ENCODE measurements at places on chromosomes 2 and 18.

- DNase-seq = no peak
These were observed 179.7 kb downstream of the FAM210A start for GRCh38 chr18:13546638-13547037.

DNA sequence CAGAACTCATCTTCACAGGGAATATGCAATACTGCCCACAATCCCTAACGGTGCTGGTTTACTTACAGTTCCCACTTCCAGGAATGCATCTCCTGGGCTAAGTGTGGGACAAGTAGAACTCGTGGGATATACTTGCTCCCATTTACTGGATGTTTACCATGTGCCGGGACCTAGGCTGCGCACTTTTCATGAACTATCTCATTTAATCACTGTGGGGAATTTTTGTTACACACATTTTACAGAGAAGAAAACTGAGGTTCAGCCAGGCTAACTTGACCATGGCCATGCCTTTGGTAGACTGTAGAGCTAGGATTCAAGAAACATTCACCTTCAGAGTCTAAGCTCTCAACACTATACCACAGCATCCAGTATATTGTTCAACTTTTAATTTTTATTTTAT, 24.4 kb upstream of the MBOAT2 start:
- DNase-seq = no peak

DNA sequence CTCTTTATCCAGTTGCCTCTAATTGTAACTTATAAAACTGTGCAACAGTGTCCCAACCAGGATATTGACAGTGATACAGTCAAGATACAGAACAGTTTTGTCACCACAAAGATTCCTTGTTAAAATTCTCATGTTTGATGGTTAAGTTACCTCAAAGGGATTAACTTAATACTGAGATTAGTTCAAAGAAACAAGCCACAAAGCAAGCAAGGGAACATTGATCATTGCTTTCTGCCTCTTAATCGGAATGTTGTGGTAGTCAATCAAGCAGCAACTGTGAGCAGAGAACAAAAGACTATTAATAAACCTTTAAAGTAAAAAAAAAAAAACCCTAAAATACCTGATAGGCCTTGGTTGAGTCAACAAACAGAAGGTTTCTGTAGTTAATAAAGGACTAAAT, 352.3 kb downstream of the PARD3B start:
- DNase-seq = no peak

- peak; percentile 30 for DNase-seq
These were observed at the start of gene GPR55 for GRCh38 chr2:230924470-230925341. Gene GPR55, minus strand, starts transcription at chr2:230925242. Its CDS starts 14,280 bp downstream, at chr2:230910962.

DNA sequence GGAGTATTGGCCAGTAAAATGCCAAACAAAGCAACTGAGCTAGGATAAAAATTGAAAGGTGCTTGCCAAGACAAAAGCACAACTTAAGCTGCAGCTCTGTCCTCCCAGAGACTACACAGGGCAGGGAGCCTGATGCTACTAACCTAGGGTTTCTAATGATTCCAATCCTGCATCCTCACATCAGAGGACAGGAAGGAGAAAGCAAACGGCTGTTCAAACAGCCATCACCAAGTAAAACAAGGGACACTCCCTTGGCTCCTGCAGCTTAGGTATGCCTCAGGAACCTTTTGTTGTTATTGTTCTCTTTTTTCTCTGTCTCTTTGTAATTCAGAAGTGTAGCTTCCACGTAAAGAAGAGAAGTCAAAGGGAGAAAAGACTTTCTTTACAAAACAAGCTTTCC, 99.5 kb downstream of the TCF4 start:
- DNase-seq = no peak

DNA sequence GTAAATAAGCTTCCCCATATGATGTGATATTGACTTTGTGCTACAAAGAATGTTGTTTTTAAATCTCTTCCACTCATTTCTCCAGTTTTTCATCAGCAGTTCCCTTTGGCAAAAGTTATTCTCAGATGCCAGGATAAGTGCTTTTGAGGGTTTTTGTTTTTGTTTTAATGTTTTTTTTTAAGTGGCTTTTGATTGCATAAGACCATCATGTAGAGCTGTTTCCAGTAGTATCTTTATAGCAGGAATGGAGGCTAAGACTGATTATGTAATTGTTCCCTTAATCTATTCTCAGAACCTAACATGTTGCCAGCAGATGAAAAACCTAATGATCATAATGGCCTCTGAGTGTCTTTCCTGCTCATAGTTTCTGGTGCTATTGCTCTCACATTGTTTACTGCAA, 77.9 kb downstream of the CABLES1 start:
- DNase-seq = no peak

GRCh38 chr18:72104851-72105250, 439.3 kb downstream of the CBLN2 start:
- no peak for DNase-seq
